ENCODE measurements at places on chromosomes 13 and 19.

DNA sequence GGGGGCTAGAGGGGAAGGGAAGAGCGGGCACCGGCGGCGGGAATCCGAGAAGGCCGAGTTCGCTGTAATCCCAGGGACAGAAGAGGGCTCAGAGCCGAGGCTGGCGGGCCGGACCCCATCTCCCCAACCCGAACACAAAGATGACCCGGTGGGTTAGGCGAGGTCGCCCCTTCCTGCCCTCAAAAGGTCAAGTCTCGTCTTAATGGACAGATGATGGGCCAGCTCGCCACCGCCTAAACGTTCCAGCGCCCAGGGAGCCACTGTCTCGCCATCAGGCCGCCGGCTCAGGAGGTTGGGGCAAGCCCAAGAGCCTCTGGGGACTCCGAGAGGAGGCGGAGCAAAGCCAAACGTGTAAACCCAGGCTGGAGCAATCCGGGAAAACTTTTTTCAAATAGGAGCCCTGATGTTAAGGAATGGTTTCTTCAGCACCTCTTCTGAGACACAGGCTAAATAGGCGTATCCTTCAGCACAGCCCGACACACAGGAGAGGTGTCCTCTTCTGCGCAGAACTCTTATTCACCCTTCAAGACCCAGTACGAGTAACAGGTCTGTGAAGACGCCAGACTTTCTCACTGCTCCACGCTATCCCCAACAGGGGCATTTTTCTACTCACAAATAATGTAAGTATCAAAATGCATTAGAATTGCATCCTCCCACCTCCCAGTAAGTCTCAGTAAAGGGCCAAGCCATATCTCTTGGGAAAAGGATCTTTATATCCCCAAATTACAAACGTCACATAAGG lies 6.3 kb upstream of the POU4F1 start:
- DNase-seq: no peak

- DNase-seq: no peak
Observed at GRCh38 chr13:26540334-26540733, 17.1 kb upstream of the WASF3 start.

DNA sequence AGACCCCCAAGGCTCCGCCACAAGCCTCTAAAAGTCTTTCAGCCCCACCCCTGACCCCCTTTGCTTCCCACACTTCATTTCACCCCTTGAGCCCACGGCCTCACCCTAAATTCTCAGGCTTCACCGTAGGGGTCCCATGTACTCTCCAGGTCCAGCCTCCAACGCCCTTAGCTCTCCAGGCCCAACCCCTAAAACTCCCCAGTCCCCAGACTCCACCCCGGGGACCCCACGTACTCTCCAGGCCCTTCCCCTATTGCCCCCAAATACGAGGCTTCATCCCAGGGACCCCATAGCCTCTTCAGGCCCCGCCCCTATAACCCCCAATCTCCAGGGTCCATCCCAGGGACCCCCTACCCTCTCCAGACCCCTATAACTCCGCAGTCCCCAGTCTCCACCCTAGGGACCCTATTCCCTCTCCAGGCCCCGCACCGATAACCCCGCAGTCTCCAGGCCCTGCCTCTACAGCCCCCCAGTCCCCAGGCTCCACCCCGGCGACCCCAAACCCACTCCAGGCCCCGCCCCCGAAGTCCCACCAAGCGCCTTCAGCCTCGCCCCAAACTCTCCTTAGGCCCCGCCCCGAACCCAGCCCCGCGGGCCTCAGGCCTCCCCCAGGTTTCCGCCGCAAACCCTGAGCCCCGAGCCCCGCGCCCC lies 619 bp downstream of the MED16 start:
- no peak for DNase-seq

- DNase-seq: peak; percentile 40
Observed at GRCh38 chr19:2060884-2061494, 9.9 kb upstream of the MKNK2 start.

- DNase-seq: no peak
Observed at GRCh38 chr13:51900471-51900870, 38.7 kb downstream of the CCDC70 start.
